Suppressor macrophage treated with lipopolysaccharide for 1 hour (primary cell): ENCODE measurements at places on chromosomes 2 and 18.

DNA sequence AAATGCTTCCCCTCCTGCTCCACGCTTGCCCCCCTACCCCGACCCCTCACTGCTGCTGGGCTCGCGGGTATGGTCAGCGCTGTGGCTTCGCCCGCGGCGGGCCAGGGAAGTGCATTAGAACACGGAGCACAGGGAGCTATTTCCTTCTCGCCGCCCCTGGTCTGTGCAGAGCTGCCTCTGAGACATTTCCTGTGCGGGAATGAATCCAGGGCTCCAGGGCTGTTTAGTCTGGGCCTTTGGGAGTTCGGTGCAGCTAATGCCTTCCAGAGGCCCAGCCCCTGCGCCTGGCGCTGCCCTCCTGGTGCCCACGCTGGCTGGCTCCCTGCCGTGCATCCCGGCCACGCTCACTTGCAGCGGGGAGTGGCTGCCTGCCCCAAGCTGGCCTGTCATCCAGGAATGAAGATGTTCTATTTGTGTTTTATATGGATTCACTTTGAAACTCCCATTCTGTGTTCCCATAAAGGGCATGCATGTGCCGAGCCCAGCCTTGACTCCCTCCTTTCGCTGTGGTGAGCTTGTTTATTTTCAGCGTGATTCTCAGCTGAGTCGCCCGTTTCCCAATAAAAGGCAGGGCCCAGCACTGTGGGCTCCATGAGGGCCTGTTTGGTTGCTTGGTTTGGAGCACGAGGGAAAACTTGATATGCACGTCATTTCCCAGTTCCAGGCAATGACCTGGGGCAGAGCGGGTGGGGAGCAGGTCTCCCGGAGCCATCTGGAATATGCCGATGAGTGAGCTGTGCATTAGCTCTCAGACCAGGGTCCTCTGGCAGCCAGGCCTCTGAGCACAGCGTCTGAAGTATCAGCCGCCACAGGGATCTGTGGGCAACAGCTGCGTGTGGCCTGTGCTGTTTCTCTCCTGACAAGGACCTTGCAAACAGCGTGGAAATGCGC, 42.7 kb downstream of the SH3RF3 start:
- DNase-seq, result no peak

- no peak for DNase-seq
These were observed 1145.3 kb upstream of the CHAC2 start for GRCh38 chr2:52622266-52622665.

DNA sequence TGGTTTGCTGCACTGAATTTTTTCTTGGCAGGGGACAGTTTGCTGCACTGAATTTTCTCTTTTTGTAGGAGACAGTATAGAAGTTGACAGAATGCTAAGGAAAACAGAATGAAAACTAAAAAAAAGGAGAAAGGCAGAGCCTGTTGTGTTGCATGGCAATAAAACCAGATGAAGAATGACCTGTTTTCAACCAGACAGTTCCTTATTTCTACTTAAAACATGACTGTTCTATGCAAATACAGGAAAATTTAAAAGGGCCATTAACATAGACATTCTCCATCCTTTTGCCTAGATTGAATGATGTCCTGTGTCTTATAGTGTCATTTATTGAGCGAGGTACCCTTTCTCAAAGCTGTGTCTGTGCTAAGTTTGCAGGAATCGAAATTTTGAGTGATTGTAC, 33.3 kb downstream of the ABI2 start:
- DNase-seq, result peak; percentile 21

DNA sequence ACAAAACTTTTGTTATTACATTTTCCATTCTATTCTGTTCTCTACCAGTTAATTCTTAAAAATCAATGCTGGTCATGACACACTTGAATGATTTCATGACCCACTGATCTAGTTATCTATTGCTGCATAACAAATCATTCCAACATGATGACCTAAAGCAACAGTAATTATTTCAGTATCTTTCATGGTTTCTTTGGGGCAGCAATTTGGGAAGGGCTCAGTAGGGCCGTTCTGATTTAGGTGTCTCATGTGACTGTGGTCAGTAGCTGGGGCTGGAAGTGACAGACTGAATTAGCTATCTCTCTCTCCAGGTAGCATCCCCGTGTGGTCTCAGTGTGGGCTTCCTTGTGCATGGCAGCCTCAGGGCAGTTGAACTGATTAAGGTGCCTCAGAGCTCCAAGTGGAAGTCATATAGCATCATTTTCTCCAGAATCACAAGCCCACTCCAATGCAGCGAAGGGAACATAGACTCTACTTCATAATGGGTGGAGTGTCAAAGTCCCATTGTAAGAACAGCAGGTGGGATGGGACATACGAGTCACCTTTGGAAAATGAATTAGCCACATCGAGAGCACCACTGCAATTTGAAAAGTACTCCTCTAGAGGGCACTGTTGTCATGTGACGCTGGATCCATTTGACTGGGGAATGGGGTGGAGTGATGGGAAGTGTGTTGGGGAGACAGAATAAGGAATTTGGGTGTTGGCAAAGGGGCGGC, 39.1 kb upstream of the FAM136A start:
- peak; percentile 73 for DNase-seq

DNA sequence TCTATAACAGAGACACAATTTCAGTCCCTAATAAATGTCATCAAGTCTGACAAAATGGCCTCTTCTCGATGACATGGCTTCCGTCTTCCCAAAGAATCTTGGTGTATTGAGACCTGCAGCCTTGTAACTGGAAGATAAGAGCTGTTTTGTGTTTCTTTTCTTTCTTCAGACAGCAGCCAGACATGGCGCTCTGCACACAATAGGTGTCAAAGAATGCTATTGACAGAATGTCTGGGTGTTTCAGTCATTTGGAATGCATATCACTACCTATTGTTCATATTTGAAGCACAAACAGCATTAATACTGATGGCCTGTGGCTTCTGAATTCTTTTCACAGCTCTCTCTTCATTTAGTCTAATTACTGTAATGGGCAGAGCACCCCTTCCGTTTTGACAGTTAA, 344.8 kb downstream of the RPRM start:
- no peak for DNase-seq

DNA sequence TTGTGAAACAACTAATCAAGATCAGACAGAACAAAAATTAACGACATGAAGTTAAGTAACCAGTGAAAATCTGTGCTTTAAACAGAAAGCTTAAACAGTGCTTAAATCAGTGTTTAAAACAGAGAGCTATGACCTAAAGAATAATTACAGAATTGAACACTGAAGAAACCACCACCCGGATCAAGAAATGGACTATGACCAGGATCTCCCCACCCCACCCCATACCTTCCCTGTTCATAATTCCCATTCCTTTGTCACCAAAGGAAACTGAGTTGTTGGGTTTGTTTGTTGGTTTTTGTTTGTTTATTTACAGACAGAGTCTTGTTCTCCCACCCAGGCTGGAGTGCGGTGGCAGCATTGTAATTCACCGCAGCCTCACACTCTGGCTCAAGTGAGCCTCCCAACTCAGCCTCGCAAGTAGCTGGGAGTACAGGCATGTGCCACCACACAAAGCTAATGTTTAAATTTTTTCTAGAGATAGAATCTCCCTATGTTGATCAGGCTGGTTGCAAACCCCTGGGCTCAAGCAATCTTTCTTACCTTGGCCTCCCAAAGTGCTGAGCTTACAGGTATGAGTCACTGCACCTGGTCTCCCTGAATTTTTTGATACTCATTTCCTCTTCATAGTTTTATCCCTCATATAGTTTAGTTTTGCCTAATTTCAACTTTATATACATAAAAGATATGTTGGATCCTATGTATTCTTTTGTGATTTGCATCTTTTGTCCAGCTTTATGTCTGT, 8.2 kb upstream of the ALPG start:
- DNase-seq, result no peak

DNA sequence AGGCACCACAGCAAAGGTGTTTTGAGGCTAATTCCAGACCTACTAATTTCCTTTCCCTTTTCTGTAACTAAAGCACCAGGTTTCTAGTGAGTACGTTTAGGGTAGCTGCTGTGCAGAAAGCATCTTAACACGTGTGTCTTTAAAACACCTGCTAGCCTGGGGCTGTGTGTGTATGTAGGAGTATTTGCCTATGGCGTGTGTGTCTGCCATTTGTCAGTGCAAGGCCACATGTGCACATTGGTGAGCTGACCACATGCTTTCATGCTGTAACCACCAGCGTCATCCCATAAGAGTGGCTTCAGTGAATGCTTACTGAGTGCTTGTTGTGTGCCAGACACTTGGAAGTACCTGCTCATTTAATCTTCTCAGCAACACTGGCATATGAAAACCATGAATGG, 241.6 kb downstream of the SEPTIN10 start:
- no peak for DNase-seq

DNA sequence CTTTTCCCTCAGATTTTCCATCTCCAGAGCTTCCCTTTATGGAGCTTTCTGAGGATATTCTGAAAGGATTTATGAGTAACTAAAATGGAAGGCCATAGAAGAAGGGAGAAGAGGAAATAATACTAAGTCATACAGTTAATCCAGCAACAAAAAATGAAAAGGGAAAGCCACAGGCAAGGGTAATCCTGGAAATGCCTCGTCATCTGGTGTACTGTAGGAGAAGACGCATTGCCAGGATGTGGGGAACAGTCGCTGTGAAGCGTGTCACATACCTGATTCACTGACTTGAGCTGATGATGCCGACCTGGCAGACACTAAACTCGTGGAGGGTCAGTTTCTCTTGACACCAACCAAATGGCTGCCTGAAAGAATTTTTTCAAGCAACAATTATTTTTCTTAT, 34.7 kb upstream of the ALPP start:
- no peak for DNase-seq

DNA sequence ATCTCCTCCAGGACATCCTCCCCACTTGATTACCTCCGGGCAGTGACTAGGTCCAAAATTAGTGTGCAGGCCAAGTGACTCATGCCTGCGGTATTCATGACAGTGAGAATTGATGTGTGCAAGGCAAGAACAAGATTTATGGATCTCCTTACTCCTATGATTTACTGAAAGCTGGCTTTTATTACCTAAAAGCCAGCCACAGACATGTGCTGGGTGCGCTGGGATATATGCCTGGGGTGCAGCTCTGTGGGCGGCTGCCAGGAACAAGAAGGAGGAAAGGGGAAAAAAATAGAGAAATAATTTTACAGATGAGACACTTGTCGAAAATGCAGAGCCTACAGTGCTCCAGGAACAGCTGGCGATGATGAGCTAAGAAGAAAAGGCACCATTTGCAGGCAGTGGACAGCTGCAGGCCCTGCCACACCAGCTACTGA, 359.3 kb downstream of the CMPK2 start:
- no peak for DNase-seq

DNA sequence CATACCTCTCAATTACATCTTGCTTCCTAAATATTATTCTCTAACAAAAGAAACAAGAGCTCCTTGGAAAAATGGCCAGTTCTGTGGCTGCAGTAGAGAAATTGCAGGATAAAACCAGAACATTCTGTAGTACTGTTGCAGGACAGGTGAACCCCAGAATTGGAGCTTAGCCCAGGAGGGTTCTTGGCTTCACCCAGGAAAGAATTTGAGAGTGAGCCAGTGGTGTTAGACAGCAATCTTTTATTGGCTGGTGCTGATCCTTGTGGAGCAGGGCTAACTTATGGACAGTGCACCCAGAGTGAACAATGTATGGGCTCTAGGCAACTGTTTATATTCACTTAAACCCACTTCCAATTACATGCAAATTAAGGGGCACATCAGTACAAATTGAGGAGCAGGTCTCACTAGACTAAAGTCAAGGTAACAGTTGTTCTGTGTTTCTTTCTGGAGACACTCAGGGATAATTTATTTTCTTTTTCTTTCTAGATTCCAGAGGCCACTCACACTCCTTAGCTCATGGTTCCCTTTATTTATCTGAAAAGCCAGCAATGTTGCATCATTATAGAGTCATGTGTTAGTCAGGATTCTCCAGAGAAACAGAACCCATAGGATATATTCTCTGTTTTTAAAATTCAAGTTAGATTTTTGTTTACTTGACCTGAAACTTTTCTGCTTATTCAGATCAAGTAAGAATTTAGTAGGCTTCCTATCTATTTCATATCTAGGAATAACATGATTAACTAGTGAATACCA, 348.1 kb downstream of the CCDC85A start:
- DNase-seq, result no peak

GRCh38 chr2:161166538-161167409, 6.5 kb downstream of the TANK start:
- peak; percentile 77 for DNase-seq

DNA sequence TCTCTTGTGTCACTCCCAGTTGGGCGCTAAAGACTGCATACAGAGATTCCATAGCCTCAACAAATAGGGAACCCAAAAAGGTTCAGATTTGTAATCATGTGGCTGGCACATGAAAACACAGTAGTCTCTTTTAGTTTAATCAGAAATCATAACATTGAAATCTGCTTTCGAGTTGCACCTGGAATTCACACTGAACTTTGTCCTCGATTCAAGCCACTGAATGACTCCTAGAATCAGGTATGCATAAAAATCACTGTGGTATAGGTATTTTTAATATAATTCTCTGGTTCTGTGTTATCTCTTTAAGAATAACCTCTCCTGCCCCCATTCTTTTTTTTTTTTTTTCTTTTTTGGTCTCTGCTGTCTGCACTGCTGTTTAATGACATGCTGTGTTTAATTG, 150.2 kb downstream of the KCNH7 start:
- no peak for DNase-seq

DNA sequence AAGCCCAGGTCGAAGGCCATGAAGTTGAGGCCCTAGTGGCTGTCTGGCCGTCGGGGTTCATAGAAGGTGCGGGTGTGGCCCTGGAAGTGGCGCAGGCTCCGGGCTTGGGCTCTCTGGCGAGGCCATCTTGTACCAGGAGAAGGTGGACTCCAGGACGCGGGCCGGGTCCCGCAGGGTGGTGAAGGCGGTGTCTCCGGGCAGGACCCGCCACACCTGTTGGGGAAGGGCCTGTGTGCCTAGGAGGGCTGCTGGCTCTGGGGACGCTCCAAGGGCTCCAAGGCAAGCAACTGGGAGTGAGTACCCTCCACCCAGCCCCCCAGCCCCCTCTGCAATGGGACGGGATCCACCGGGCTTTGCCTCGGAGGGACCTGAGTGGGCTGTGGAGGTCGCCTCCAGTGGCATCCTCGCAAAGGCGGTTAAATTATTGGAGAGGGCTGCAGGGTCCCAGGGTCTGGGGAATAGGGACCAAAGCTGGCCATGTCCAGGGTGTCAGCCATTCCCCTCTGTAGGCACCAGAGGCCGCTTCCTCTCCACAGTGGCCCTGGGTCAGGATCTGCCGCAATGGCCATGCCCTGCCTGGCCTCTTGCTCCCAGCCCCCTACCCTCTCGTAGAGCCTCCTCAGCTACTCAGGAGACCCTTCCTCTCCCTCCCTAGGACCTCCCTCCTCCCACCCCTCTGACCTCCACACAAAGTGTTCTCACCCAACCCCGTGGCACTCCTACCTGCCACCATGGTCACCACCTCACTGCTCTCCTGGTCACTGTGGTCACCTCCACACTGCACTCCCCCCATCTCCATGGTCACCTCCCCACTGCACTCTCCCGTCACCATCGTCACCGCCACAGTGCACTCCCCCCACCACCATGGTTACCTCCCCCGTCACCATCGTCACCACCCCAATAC, 10.3 kb downstream of the AQP12A start:
- DNase-seq, result no peak
